ENCODE measurements at places on chromosomes 4 and X. TPM values are rescaled to one million over a fixed set of nuclear protein-coding genes. Genes with fewer than 3 reads are reported as not detected.
A peak's percentile ranks its signal among the peaks of the same experiment; 100 is the strongest.

DNA sequence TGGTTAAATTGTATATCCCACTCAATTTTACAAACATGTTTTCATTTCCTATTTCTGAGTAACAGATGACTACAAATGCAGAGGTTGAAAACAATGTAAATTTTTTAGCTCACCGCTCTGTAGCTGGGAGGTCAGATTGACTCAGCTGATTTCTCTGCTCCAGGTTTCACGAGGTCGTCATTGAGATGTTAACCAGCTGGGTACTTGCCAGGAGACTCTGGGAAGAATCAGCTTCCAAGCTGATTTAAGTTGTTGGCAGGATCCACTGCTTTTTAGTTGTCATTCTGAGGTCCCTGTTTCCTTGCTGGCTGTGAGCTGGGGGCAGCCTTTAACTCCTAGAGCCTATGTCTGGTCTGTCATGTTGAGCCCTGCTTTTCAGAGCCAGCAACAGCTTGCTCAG is 864.3 kb upstream of the AGA start:
- no peak for DNase-seq
- no peaks in the 10 kb centered on the region for H3K4me1 ChIP-seq
- no peak overlapping the region for H3K4me3 ChIP-seq
- H3K27ac ChIP-seq = no peak overlapping the region
- H3K27me3 ChIP-seq = no peaks in the 10 kb centered on the region
- no peaks in the 10 kb centered on the region for H3K36me3 ChIP-seq

GRCh38 chr4:125322366-125322730 is 7.6 kb downstream of the FAT4 start:
- no peaks in the 10 kb centered on the region for H3K36me3 ChIP-seq
- H3K27ac ChIP-seq = peak overlapping the region; percentile 30
- peaks cover 22% of the 10 kb centered on the region for H3K4me1 ChIP-seq
- no peak overlapping the region for H3K4me3 ChIP-seq
- no peaks in the 10 kb centered on the region for H3K27me3 ChIP-seq

GRCh38 chr4:7278071-7278765 is 85.9 kb downstream of the SORCS2 start:
- H3K27ac ChIP-seq = no peak overlapping the region
- no peaks in the 10 kb centered on the region for H3K4me1 ChIP-seq
- no peak overlapping the region for H3K4me3 ChIP-seq
- DNase-seq = no peak
- H3K27me3 ChIP-seq = no peaks in the 10 kb centered on the region

DNA sequence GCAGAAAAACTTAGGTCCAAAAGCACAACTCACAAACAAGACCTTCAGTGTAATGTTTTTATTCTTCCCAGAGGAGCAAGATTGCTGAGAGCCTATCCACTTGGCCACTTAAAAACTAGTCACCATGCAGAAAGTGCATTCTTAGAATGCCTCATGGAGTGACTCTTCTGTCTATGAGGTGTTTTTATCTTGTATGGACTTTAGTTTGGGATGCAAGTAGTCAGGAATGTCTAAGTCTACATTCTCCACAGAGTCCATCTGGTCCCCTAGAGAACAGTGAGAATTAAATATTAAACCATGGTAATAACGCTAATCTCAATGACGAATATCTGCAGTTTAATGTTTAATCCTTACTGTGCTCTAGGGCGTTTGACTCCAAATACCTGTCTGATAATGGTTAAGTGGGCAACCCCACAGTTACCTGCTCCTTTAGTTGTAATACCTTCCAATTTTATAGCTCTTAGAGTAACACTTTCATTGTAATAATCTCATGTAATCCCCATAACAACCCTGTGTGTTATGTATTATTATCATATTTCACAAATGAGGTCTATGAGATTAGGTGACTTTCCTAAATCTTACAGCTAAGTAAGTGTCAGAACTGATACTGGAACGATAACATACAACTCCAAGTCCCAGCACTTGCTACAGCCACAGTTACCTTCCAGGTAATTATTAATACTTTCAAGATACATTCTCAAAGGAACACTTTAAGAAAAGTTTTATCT is 235.6 kb upstream of the JADE1 start:
- peak overlapping the region; percentile 15 for H3K4me3 ChIP-seq
- H3K4me1 ChIP-seq = peaks cover 27% of the 10 kb centered on the region
- no peaks in the 10 kb centered on the region for H3K27me3 ChIP-seq
- no peaks in the 10 kb centered on the region for H3K36me3 ChIP-seq
- H3K27ac ChIP-seq = peak overlapping the region; percentile 81
- no peak for DNase-seq

- H3K4me1 ChIP-seq = no peaks in the 10 kb centered on the region
- no peaks in the 10 kb centered on the region for H3K27me3 ChIP-seq
- DNase-seq = no peak
Measured at GRCh38 chr4:54842656-54843055, 184.9 kb downstream of the KIT start.

- H3K4me3 ChIP-seq = no peak overlapping the region
- DNase-seq = no peak
- H3K27me3 ChIP-seq = no peaks in the 10 kb centered on the region
- H3K27ac ChIP-seq = no peak overlapping the region
Measured at GRCh38 chrX:22021751-22022324, 10.3 kb upstream of the PHEX start.

- no peak overlapping the region for H3K27ac ChIP-seq
- H3K36me3 ChIP-seq = no peaks in the 10 kb centered on the region
- H3K4me1 ChIP-seq = no peaks in the 10 kb centered on the region
- H3K4me3 ChIP-seq = no peak overlapping the region
- no peak for DNase-seq
Measured at GRCh38 chrX:6024204-6024603, 204.5 kb downstream of the NLGN4X start.

DNA sequence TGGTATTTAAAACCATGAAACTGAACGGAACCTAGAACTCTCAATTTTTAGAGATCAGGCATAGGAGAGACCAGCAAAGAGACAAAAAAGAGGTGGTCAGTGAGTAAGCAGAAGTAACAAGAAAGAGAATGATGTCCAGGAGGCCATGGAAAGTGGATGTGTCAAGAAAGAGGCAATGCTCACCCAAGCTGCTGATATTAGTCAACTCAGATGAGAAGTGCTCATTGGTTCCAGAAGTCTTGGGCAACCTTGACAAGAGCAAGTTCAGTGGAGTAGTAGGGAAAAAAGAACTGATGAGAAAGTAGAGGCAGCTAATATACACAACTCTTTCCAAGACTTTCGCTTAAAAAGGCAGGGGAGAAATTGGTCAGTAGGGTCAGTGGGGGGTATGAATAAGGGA is 23.0 kb upstream of the CCDC149 start:
- no peak overlapping the region for H3K4me3 ChIP-seq
- H3K27me3 ChIP-seq = no peaks in the 10 kb centered on the region
- no peaks in the 10 kb centered on the region for H3K36me3 ChIP-seq
- DNase-seq = no peak

GRCh38 chrX:17732138-17732783 is 5.0 kb upstream of the SCML1 start:
- no peak overlapping the region for H3K27ac ChIP-seq
- no peak overlapping the region for H3K4me3 ChIP-seq

GRCh38 chr4:8552581-8553205 is 27.5 kb upstream of the GPR78 start:
- no peaks in the 10 kb centered on the region for H3K36me3 ChIP-seq
- no peak for DNase-seq
- H3K27ac ChIP-seq = no peak overlapping the region
- no peaks in the 10 kb centered on the region for H3K4me1 ChIP-seq
- no peak overlapping the region for H3K4me3 ChIP-seq

DNA sequence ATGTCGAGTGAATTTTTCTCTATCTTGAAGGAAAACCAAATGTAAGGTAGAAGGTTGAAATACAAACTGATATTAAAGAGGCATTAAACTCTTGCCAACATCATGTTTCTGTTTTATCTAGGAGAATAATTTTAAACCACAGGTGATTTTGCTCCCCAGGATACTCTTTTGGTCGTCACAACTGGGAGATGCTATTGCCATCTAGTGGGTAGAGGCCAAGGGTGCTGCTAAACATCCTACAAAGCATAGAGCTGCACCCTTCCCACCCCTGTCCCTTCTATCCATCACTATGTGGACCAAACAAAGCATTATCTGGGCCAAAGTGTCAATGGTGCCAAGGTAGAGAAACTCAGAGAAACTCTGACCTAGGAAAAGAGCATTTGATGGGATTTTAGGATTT is 154.6 kb upstream of the MAGEB2 start:
- H3K27ac ChIP-seq = no peak overlapping the region
- peak; percentile 21 for DNase-seq
- H3K27me3 ChIP-seq = no peaks in the 10 kb centered on the region

- H3K36me3 ChIP-seq = no peaks in the 10 kb centered on the region
- no peak for DNase-seq
- no peak overlapping the region for H3K4me3 ChIP-seq
- no peaks in the 10 kb centered on the region for H3K4me1 ChIP-seq
Measured at GRCh38 chrX:29229802-29230201, 642.6 kb downstream of the IL1RAPL1 start.

DNA sequence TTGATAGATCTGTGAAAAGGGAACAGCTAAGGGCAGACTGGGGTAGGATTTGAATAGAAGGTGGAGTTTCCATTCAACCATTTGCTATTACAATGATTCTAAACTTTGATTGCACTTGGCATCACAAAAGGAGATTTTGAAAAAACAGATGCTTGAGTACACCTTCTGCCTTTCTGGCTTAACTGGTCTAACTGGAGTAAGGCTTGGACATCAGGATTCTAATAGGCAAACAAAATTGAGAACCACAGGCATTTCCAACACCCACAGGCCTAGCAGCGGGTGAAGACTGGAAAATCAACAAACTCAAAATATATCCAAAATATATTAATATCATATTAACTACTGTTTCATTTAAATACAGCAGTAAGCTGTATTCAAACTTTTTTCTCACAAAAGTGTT is 1.9 kb upstream of the VEGFC start:
- no peak for DNase-seq
- H3K27ac ChIP-seq = no peak overlapping the region

GRCh38 chr4:48780865-48781214 is 761 bp upstream of the FRYL start:
- H3K4me3 ChIP-seq = peak overlapping the region; percentile 97
- DNase-seq = no peak
- H3K27ac ChIP-seq = no peak overlapping the region
- no peaks in the 10 kb centered on the region for H3K27me3 ChIP-seq
- H3K4me1 ChIP-seq = no peaks in the 10 kb centered on the region

- H3K27me3 ChIP-seq = peaks cover 69% of the 10 kb centered on the region
- no peaks in the 10 kb centered on the region for H3K4me1 ChIP-seq
Measured at GRCh38 chr4:4859799-4860599, 534 bp downstream of the MSX1 start.

GRCh38 chrX:120428309-120428708 is 40.8 kb downstream of the LAMP2 start:
- no peaks in the 10 kb centered on the region for H3K36me3 ChIP-seq
- no peak overlapping the region for H3K4me3 ChIP-seq
- no peaks in the 10 kb centered on the region for H3K27me3 ChIP-seq
- no peak for DNase-seq

- DNase-seq = no peak
- H3K4me1 ChIP-seq = no peaks in the 10 kb centered on the region
- H3K36me3 ChIP-seq = no peaks in the 10 kb centered on the region
- H3K27ac ChIP-seq = no peak overlapping the region
Measured at GRCh38 chr4:58061967-58062366, 951.8 kb upstream of the IGFBP7 start.

DNA sequence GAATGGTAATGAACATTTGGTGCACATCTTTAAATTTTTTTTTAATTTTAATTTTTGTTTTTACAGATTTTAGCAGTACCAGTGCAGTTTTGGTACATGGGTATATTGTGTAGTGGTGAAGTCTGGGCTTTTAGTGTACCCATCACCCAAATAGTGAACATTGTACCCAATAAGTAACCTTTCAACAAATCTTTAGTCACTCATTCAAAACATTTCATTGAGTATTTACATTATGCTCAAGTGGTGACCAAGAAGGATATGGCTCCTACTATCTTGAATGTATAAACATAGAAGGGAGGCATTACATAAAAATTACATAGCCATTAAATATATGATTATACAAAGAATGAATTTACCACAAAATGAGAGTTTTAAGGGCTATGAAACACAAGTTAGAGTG is 223.3 kb downstream of the SPRY1 start:
- no peaks in the 10 kb centered on the region for H3K36me3 ChIP-seq
- no peaks in the 10 kb centered on the region for H3K27me3 ChIP-seq
- no peak for DNase-seq
- H3K4me3 ChIP-seq = no peak overlapping the region
- peaks cover 3% of the 10 kb centered on the region for H3K4me1 ChIP-seq

DNA sequence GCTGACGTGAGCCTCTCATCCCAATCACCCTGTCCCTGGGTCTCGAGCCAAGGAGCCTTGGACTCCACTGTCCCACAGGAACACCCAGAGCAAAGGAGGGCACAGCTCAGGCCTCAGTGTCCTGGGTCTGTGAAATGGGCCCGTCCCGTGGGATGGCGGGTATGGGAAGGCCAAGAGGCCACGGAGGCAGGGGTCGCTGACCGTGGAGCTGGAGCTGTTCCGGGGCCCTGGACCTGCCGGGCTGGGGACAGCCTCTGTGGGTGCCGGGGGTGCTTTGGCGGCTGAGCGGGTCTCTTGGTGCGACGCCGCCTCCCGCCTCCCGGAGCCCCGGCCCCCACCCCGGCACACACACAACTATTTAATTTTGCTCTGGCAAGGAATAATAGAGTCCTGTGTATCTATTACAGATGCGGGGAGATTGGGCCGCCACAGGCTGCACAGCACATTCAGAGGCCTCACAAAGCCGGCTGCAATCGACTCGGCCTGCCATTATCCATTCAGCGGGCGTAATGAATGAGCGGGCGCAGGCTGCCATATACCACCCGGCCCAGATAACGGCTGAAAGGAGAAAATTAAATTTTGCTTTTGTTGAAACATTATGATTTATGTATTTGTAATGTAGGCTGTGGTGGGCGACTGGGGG is 83.9 kb upstream of the NKX1-1 start:
- DNase-seq = no peak
- H3K36me3 ChIP-seq = no peaks in the 10 kb centered on the region
- no peaks in the 10 kb centered on the region for H3K27me3 ChIP-seq
- H3K27ac ChIP-seq = no peak overlapping the region
- no peaks in the 10 kb centered on the region for H3K4me1 ChIP-seq

Gene ABLIM2
- total RNA-seq = 23.3 TPM

Gene CNKSR2
- 1.6 TPM for total RNA-seq

Gene AFAP1
- 26.3 TPM for total RNA-seq

Gene OPN1MW2
- total RNA-seq = not detected

Gene LRRC66
- total RNA-seq = 0.44 TPM

Gene BEND2
- not detected for total RNA-seq

Gene BMX
- total RNA-seq = 1.4 TPM

Gene STK32B
- 18.2 TPM for total RNA-seq

Gene MAOB
- total RNA-seq = 58.5 TPM

Gene VSIG4
- 80.0 TPM for total RNA-seq

Gene TMEM35A
- 1.1 TPM for total RNA-seq

Measured in kidney (tissue), 22 donors.